ENCODE measurements at places on chromosomes 6 and 20.

DNA sequence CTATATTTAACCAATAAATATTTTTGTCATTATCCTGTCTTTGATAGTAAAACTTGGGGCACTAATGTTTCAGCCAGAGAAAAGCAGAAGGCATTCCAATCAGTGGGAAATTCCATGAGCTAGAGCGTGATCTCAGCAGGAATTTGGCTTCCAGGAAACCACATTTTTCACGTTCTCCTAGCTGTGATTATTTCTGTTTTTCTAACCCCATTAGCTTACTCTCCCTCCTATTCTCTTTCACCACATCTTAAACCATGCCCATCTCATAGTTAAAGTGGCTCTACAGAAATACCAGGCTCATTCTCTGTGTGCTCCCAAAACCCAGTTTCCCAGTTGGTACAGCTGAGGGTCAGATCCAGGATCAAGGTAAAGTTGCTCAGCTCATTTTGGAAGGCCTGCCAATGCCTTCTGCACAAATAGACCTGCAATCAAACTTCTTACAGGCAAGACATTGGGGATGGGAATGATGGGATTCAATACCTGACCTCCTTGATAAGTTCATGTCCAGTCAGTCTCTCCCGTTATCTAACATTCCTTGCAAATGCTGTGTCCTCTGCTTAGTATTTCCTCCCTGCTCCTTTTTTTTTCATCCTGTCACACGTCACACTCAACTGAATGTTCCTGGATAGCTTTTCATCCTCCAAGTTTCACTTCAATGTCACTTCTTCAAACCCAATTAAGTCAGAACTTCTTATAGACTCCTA is 33.1 kb upstream of the TMEM30A start:
- DNase-seq, result no peak

DNA sequence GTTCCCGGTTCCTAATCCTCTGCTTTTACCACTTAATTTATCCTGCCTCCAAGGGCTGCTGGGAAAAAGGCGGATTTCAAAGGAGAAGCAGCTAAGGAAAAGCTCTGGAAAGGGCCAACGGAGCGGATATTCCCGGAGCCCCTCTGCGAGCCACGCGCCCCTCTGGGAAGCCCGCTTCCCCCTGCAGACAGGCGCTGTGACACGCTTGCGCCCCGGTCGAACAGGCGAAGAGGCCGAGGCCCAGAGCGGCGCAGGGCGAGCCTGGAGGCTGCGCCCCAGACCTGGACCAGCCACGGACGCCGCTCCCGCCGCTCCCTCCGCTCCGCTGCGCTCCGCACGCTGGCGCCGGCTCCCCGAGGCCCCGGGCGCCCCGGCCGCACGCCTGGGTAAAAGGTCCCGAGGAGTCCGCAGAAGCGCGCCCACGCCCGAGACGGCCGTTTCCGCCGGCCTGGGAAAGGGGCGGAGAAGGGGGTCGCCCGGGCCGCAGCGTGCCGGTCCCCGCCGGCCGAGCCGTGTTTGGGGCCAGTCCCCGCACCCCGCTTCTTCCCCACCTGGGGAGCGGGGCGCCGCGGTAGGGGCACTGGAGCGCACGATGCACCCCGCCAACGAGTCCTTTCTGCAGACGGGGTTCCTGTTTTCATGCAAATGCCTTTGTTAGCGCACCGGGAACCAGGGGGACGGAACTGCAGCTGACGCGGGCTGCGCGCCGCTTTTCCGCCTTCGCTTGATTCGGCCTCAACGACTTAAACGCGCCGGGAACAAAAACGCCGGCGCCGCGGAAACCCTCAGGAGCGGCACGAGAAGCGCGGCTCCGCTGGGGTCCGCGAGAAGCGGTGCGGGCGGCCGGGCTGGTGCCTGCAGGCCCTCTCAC is 91.9 kb upstream of the SIRPA start:
- peak; percentile 76 for DNase-seq

DNA sequence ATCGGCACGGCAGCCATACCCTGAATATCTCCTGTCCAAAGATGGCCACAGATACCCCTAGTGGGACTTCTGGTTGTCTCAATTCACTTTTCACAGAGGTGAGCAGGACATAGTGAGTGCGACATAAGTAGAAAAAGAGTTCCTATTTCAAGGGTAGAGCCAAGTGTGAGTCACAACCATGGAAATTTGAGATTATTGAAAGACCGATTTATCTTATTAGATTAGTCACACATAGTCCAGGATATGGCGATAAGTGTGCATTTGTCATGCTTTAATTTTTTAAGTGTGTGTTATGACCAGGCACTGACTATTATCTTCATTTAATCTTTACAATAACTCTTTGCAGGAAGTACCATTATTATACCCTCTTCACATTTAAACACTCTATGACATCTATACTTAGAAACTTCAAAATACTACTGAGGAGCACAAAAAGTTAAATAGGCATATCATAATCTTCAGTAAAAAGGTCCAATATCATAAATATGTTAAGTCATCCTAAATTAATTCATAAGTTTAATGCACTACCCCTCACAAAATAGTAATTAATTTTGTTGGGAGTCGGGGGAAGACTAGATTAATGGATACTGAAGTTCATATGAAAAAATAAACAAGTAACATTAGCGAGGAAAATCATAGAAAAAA is 13.4 kb upstream of the TNFAIP3 start:
- no peak for DNase-seq

DNA sequence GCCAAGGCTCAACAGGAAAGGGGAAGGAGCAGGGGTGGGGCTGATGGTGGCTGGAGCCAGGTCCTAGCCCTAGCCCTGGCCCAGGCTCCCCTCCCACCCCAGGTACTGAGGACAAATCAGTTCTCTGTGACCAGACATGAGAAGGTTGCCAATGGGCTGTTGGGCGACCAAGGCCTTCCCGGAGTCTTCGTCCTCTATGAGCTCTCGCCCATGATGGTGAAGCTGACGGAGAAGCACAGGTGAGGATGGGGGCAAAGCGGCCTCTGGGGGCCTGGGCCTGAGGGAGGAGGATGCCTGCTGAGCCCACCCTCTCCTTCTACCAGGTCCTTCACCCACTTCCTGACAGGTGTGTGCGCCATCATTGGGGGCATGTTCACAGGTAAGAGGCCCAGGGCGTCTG is 15.0 kb downstream of the ERGIC3 start:
- no peak for DNase-seq

DNA sequence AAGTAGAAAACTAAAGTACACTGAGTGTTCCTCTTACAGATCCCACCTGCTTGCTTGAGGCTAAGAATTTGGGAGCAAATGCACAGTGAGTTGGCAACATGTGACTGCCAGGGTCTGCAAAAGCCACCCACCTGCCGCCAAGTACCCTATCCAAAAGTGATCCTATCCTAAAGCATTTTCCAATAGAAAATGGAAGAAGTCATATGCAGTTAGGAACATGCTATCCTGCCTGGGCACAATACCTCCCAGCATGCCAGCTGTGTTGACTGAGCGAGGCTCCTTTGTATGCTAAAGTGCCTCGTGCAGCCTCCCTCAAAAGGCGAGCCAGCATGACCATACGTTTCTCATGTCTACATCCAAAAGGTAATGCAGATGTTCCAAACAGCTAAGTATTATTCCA is 52.7 kb downstream of the TRAF3IP2 start:
- no peak for DNase-seq

DNA sequence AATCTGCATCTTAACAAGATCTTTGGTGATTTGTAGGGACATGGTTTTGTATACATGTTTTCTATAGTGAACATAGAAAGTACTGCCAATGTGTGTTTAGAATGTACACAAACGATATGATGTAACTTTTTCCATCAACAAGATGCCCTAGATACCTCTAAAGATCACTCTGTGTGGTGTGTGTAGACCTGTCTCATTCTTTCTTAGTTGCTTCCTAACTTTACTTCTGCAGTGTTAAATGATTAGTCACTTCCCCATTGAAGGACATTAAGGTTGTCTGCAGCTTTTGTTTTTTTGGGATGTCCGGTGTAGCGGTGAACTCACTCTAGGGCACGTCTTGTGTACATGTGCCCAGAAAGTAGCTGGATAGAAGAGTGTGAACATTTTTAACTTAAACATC is 35.9 kb downstream of the CDYL start:
- DNase-seq, result no peak

DNA sequence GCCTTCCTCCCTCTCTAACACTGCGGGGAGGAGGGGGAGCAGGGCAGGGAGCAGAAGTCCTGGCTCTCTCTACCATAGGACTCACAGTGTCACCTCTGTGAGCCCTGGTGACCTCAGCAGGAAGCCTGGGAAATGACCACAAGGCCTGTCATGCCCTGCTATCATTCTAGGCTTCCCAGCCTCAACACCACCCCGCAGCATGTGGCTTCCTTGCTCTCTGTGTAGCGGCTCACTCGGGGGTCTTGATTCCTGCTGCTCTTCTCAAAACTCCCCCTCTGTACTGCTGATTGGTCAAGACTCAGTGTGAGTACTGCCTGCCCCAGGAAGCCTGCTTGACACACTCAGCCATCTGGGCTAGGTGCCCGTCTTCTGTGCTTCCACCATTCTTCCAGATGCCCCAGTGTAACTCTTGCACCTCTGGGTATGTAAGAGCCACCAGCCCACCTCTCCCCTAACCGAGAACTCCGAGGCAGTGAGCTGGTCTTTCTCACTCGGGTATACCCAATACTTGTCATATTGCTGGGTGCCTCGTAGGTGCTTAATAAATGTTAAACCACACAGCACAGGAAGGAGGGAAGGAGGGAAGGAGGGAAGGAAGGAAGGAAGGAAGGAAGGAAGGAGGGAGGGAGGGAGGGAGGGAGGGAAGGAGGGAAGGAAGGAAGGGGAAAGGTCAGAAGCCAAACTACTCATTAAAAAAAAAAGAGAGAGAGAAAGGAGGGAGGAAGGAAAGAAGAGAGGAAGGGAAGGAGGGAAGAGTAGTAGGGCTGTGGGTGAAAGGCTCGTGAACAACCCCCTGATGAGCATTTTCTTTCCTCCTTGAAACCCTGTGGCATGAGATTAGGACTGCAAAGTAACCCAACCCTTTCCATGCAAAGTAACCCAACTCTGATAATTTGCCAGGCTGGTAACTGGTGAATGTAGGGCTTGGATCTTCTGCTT is 5.0 kb downstream of the MDFI start:
- no peak for DNase-seq

DNA sequence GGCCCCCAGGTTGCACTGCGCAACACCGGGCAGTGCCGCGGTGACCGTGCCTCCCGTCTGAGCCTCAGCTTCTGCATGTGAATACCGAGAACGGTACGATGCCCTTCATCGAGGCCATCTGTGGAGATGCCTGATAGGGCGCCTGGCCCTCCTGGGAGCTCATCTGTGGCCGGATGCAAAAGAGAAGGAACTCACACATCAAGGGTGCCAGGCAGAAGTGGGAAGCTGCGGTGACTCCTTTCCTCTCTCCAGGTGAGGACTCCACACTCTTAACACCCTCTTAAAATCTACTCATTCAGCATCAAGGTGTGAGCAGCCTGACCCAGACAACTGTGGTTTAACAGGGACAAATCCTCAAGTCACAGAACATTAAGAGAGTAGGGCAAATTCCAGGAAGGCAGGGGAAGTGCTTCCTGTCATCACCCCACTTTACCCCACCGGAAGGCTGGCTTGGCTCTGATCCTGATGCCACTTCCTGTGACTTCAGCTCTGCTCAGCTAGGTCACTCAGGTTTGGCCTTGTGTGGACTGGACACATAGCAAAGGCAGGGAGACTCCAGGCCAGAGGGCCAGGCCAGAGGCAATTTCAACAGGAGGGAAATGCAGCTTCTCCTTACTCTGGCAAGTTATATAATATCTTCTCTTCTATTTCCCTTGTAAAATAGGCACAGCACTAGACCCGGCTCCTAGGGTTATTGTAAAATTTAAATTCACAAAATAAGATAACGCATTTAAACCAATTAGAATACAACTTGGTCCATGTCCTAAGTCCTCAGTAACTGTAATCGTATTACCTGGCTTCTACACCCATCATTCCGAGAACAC is 69.4 kb downstream of the CPNE5 start:
- peak; percentile 52 for DNase-seq

GRCh38 chr20:15992564-15992963 is 580.7 kb downstream of the KIF16B start:
- no peak for DNase-seq

GRCh38 chr20:62232194-62232593 is 6.1 kb upstream of the OSBPL2 start:
- DNase-seq, result no peak

Data from psoas muscle (tissue), 8 donors.